ENCODE measurements at places on chromosomes 4 and X.

GRCh38 chr4:127400276-127400675 is 232.5 kb upstream of the INTU start:
- no peak for DNase-seq

GRCh38 chr4:126404549-126404948 is 1089.8 kb downstream of the FAT4 start:
- DNase-seq, result no peak

DNA sequence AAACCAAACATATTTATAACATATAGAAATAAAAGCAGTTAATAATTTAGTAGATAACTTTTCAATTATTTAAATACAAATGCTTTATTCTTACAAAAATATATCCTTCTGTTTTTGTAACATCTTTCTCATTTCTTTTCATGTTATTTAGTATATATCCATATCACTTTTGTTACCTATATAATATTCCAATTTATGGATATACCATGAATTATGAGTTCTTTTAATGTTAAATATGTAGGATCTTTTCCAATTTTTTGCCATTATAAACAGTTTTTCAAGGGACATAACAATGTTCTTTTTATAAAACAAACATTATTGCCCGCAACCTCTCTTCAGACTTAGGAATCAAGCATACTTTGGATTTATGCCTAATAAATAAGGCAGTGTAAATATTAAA is 151.6 kb downstream of the PRDM5 start:
- no peak for DNase-seq

GRCh38 chr4:3009422-3009821 is 46.1 kb downstream of the GRK4 start:
- no peak for DNase-seq

GRCh38 chr4:157300701-157301100 is 80.2 kb downstream of the GRIA2 start:
- DNase-seq, result no peak

Measured in activated CD4-positive, CD25-positive, alpha-beta regulatory T cell treated with anti-CD3 and anti-CD28 coated beads, Interleukin-2, amount 50 U/mL, for 16 hours (primary cell).